Esophagus muscularis mucosa (tissue), 4 donors: ENCODE measurements at places on chromosomes 16 and 17. TPM values are rescaled to one million over a fixed set of nuclear protein-coding genes. Genes with fewer than 3 reads are reported as not detected.

DNA sequence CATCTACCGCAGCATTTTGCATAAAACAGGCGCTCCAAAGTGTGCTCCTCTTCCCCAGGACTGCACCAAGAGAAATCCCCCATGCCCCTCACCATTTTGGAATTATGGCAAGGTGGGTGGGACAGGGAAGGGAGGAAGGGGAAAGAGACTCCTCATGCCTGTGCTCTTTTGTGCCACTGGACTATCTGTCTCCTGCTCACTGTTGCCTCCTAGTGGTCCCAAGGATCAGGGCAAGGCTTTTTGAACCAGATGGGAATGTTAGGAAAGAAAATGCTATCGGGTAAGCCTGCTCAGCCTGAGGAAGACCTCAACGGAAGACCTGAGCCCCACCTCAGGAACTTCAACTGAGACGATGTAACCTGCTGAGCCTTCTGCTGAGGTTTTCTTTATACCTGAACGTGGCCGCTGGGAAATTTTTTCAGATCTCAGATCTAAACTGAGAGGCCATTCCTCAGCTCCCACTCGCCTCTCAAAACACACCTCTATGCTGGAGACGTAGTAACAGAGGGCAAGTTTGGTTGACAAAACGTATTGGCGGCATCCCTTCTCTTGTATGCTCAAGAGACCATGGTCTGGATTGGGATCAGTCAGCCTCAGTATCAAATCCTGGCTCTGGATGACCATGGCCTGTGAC, 58.3 kb downstream of the SPACA3 start:
- H3K27ac ChIP-seq, result no peak overlapping the region
- H3K36me3 ChIP-seq, result no peaks in the 10 kb centered on the region
- H3K4me1 ChIP-seq, result no peaks in the 10 kb centered on the region
- no peak overlapping the region for H3K4me3 ChIP-seq

The PLEKHG4 gene
- total RNA-seq, result 3.3 TPM

DNA sequence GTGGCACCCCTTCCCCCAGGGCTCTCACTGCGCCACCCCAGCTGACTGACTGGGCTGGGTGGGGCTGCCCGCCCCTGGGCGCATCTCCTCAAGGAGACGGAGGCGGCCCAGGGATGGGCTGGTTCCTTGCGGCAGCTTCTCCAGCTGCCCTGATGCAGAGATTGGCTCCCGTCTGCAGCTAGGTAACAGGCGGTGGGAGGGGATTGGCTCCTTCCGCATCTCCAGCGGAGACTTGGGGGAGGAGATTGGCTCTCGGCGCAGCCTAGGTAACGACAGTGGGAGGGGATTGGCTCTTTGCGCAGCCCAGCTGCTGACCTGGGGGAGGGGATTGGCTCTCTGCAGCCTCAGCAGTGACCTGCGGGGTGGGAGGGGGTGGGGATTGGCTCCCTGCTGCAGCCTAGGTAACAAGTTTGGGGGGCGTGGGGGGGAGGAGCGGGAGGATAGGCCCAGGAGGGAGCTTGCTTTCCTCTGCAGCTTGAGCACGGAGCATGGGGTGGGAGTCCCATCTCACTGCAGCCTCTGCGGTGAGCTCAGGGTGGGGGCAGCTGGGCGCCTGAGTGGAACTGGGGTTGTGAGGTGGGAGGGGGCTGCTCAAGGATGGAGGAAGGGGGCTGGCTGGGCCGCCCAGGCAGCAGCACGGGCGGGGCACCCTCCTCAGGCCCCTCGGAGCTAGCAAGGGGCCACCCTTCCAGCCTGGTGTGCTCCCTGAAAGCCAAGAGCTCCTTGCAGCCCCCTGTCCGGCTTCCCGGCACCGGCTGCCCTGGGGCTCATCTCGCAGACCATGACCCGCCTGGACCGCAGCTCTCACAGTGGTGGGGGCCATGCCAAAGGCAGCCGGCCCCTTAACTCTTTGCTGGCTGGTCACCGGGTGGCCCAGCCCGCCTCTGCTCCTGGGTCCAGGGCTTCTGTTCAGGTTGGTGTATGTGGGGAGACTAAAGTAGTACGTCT, 6.4 kb downstream of the NFE2L1 start:
- DNase-seq, result no peak
- H3K36me3 ChIP-seq, result peaks cover 69% of the 10 kb centered on the region
- peak overlapping the region; percentile 71 for H3K4me3 ChIP-seq
- H3K4me1 ChIP-seq, result peaks cover 74% of the 10 kb centered on the region
- no peaks in the 10 kb centered on the region for H3K27me3 ChIP-seq
- H3K27ac ChIP-seq, result peak overlapping the region; percentile 97

- H3K4me3 ChIP-seq, result no peak overlapping the region
- H3K36me3 ChIP-seq, result no peaks in the 10 kb centered on the region
- no peaks in the 10 kb centered on the region for H3K27me3 ChIP-seq
- DNase-seq, result no peak
Observed at GRCh38 chr17:68939195-68939594, 16.0 kb downstream of the ABCA8 start.

The TBX2 gene
- total RNA-seq, result 17.9 TPM

- no peaks in the 10 kb centered on the region for H3K27me3 ChIP-seq
- no peak for DNase-seq
- no peak overlapping the region for H3K27ac ChIP-seq
Observed at GRCh38 chr16:85421338-85422195, 191.6 kb upstream of the GSE1 start.

GRCh38 chr16:78216166-78216745, 116.8 kb downstream of the WWOX start:
- no peak overlapping the region for H3K4me3 ChIP-seq
- no peaks in the 10 kb centered on the region for H3K27me3 ChIP-seq
- no peaks in the 10 kb centered on the region for H3K36me3 ChIP-seq
- H3K27ac ChIP-seq, result no peak overlapping the region
- no peaks in the 10 kb centered on the region for H3K4me1 ChIP-seq

GRCh38 chr17:70447588-70447987, 278.3 kb downstream of the KCNJ2 start:
- DNase-seq, result no peak
- no peaks in the 10 kb centered on the region for H3K4me1 ChIP-seq
- no peaks in the 10 kb centered on the region for H3K27me3 ChIP-seq
- H3K36me3 ChIP-seq, result no peaks in the 10 kb centered on the region
- H3K27ac ChIP-seq, result no peak overlapping the region
- no peak overlapping the region for H3K4me3 ChIP-seq

GRCh38 chr16:72050769-72051464, 3.4 kb upstream of the HP start:
- H3K4me3 ChIP-seq, result no peak overlapping the region
- no peaks in the 10 kb centered on the region for H3K4me1 ChIP-seq
- no peak overlapping the region for H3K27ac ChIP-seq
- no peaks in the 10 kb centered on the region for H3K27me3 ChIP-seq
- DNase-seq, result no peak
- no peaks in the 10 kb centered on the region for H3K36me3 ChIP-seq

- no peaks in the 10 kb centered on the region for H3K4me1 ChIP-seq
- H3K27me3 ChIP-seq, result no peaks in the 10 kb centered on the region
- H3K4me3 ChIP-seq, result no peak overlapping the region
- no peak overlapping the region for H3K27ac ChIP-seq
Observed at GRCh38 chr16:35188288-35189155, 1729.1 kb downstream of the TP53TG3F start.

The KRT40 gene
- not detected for total RNA-seq

GRCh38 chr16:25523183-25523582, 168.6 kb upstream of the HS3ST4 start:
- H3K27ac ChIP-seq, result no peak overlapping the region
- no peak overlapping the region for H3K4me3 ChIP-seq

GRCh38 chr17:17510456-17511292, 14.5 kb upstream of the RASD1 start:
- H3K4me1 ChIP-seq, result peaks cover 4% of the 10 kb centered on the region
- H3K4me3 ChIP-seq, result no peak overlapping the region

The ABCA8 gene
- total RNA-seq, result 61.0 TPM

GRCh38 chr16:86245895-86246294, 264.4 kb upstream of the FOXF1 start:
- H3K27me3 ChIP-seq, result no peaks in the 10 kb centered on the region
- H3K4me3 ChIP-seq, result no peak overlapping the region
- no peak overlapping the region for H3K27ac ChIP-seq
- no peaks in the 10 kb centered on the region for H3K36me3 ChIP-seq
- no peak for DNase-seq

DNA sequence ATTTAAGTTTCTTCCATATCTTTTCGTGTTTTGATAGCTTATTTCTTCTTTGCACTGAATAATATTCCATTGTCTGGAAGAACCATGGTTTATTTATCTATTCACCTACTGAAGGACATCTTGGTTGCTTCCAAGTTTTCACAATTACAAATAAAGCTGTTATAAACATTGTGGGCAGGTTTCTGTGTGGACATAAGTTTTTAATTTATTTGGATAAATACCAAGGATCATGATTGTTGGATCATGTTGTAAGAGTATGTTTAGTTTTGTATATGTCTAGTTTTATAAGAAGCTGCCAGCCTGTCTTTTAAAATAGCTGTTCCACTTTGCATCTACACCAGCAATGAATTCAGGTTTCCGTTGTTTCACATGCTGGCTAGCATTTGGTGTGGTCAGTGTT, 339.4 kb downstream of the CDH11 start:
- H3K36me3 ChIP-seq, result no peaks in the 10 kb centered on the region
- H3K27ac ChIP-seq, result no peak overlapping the region
- no peaks in the 10 kb centered on the region for H3K27me3 ChIP-seq
- no peak overlapping the region for H3K4me3 ChIP-seq
- no peaks in the 10 kb centered on the region for H3K4me1 ChIP-seq
- no peak for DNase-seq

GRCh38 chr16:5578980-5579379, 481.4 kb upstream of the EEF2KMT start:
- H3K36me3 ChIP-seq, result no peaks in the 10 kb centered on the region
- no peak overlapping the region for H3K27ac ChIP-seq
- no peak overlapping the region for H3K4me3 ChIP-seq
- no peaks in the 10 kb centered on the region for H3K4me1 ChIP-seq

The WFIKKN1 gene
- 0.45 TPM for total RNA-seq

DNA sequence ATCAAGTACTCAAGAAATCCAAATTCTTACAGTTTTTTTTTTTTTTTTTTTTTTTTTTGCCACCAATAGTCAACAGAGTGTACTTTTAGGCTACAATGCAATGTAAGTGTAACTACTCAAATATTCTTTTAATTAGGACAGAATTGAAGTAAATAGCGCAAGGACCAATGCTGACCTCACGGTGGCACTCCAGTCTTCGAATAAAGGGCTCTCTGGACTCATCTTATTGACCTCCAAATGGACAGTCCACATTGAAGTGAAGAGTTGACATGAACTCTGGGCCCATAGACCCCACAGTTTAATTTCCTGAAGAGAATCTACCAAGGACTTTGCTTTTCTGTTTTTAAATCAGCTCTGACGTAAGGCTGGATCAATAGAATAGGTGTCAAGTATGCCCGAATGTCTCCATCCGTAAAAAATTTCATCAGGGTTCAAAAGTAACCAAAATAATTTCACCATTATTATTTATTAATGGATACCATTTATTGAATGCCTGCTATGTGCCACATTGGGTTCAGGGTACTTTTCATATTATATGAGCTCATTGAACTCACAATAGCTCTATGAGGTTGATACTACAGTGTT, 7.3 kb upstream of the DDX52 start:
- no peaks in the 10 kb centered on the region for H3K27me3 ChIP-seq
- H3K27ac ChIP-seq, result no peak overlapping the region
- H3K4me1 ChIP-seq, result no peaks in the 10 kb centered on the region
- no peaks in the 10 kb centered on the region for H3K36me3 ChIP-seq

GRCh38 chr16:73023752-73024570, 24.0 kb downstream of the ZFHX3 start:
- no peak for DNase-seq
- H3K4me3 ChIP-seq, result no peak overlapping the region
- peaks cover 98% of the 10 kb centered on the region for H3K4me1 ChIP-seq
- no peaks in the 10 kb centered on the region for H3K36me3 ChIP-seq
- H3K27ac ChIP-seq, result no peak overlapping the region
- no peaks in the 10 kb centered on the region for H3K27me3 ChIP-seq

The KDM8 gene
- total RNA-seq, result 3.0 TPM

- H3K4me3 ChIP-seq, result no peak overlapping the region
- H3K27ac ChIP-seq, result no peak overlapping the region
- no peak for DNase-seq
- no peaks in the 10 kb centered on the region for H3K27me3 ChIP-seq
- H3K36me3 ChIP-seq, result no peaks in the 10 kb centered on the region
Observed at GRCh38 chr16:73304008-73304774, 256.3 kb upstream of the ZFHX3 start.

GRCh38 chr16:11331967-11332366, 13.3 kb upstream of the RMI2 start:
- H3K27me3 ChIP-seq, result peaks cover 3% of the 10 kb centered on the region
- H3K4me1 ChIP-seq, result peaks cover 22% of the 10 kb centered on the region
- no peak for DNase-seq
- no peak overlapping the region for H3K4me3 ChIP-seq
- no peak overlapping the region for H3K27ac ChIP-seq
- no peaks in the 10 kb centered on the region for H3K36me3 ChIP-seq

- H3K4me3 ChIP-seq, result no peak overlapping the region
- no peak overlapping the region for H3K27ac ChIP-seq
- H3K36me3 ChIP-seq, result no peaks in the 10 kb centered on the region
- no peaks in the 10 kb centered on the region for H3K27me3 ChIP-seq
- no peaks in the 10 kb centered on the region for H3K4me1 ChIP-seq
Observed at GRCh38 chr16:21069986-21070385, 80.7 kb downstream of the DNAH3 start.

DNA sequence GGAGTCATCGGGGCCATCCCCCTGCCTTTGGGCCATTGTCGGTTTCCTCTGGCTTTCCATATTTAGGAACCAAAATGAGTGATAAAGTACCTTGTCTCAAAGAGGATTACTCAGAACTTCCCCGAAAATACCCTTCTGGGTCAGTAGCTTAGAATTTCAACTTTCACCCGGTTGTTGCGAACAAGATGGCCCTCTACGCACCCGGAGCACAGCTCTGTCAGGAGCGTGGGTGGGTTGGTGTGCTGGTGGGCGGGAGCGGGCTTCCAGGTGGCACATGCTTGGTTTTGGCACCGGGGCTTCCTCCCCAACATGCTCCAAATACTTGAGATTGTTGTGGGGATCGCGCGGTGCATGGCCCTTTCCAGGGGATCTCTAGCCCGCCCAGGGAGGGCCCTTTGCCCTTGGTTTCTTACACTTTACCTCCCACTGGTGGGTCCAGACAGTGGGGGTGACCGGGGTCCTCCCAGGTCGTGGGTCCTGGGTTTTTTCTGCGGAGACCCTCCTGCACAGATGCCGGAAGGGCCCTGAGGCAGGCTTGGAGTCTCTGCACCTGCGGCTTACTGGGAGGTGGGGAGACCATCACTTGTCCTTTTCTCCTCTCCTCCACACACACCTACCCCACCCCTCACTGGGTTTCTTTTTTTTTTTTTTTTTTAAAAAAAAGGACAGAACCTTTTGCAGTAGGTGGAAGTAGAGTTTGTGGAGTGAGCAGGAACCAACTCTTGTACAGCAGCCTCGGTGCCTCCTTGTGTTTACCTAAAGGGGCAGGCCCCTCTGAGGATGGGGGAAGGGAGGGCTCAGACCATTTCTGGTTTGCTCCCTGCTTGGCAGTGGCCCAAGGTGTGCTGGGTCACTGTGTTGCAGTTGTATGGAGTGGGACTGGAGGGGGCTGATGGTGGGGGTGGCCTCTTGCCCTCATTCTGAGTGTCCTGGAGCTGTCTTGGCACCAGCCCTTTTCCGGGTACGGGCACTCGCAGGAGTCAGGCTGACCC, 142.1 kb downstream of the SEC14L1 start:
- no peak for DNase-seq
- H3K4me1 ChIP-seq, result peaks cover 29% of the 10 kb centered on the region
- H3K27me3 ChIP-seq, result no peaks in the 10 kb centered on the region
- no peak overlapping the region for H3K27ac ChIP-seq
- no peaks in the 10 kb centered on the region for H3K36me3 ChIP-seq

The CNTNAP1 gene
- total RNA-seq, result 7.0 TPM

- H3K27me3 ChIP-seq, result no peaks in the 10 kb centered on the region
- H3K4me1 ChIP-seq, result no peaks in the 10 kb centered on the region
- DNase-seq, result no peak
- H3K4me3 ChIP-seq, result no peak overlapping the region
- H3K36me3 ChIP-seq, result no peaks in the 10 kb centered on the region
- no peak overlapping the region for H3K27ac ChIP-seq
Observed at GRCh38 chr16:56226845-56227525, 35.7 kb downstream of the GNAO1 start.
